ENCODE measurements at places on chromosomes 5 and 9.

DNA sequence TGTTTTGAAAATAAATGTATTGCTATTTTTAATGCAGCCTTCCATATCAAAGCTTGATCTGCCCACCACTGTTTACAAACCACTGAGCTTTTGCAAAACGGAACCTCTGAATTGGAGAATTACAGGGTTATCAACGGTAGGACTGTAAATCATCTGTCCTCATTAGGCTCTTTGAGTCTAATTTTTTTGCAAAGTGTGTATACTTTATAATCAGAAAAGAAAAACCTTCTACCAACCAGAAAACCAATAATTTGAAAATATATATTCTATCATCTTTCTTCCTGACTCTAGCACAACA, 6.8 kb upstream of the SLC2A8 start:
- DNase-seq = no peak

DNA sequence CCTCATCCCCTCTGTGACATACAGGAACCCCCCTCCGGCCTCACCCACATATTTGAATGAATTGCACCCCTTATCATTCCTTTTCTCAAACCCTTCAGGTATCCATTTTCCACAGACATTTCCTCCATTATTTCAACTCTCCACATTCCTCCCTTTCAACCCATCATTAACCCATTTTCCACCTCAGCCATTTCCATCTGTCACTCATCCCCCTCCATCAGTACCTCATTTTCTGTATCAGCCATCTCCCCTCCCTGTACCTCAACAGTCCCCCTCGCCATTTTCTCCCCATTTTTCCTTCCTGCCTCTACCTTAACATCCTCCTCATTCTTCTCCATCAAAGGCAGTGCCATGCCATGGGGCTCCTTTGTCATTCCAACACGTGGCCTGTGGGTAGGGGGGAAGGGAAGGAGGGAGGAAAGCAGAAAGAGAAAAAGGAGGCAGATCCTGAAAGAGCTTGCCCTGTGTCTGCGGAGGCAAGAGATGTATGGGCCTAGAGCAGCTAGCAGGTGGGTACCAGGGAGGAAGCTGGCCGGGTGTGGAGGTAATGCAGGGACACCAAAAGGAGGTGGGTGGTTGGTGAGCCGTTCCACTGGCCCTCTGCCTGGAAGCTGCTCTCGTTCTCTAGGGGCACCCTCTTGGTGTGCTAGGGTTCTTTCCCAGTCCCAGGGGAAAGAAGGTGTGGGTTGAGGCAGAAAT, 1.5 kb downstream of the DNAJB5 start:
- no peak for DNase-seq

DNA sequence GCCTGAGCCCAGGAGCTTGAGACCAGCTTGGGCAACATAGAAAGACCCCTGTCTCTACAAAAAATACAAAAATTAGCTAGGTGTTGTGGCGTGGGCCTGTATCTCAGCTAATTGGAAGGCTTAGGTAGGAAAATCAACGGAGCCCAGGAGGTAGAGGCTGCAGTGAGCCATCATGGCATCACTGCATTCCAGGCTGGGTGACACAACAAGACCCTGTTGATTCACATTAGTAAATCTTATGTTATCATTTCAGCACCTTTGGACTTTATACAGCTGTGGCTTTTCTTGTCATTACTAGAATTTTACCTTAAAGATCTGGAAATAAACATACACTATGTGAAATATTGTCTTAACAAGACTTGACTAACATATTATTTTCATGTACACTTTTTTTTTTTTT, 185.0 kb downstream of the ZNF608 start:
- DNase-seq = no peak

- DNase-seq = no peak
Measured at GRCh38 chr5:61020415-61020814, 75.4 kb downstream of the NDUFAF2 start.

DNA sequence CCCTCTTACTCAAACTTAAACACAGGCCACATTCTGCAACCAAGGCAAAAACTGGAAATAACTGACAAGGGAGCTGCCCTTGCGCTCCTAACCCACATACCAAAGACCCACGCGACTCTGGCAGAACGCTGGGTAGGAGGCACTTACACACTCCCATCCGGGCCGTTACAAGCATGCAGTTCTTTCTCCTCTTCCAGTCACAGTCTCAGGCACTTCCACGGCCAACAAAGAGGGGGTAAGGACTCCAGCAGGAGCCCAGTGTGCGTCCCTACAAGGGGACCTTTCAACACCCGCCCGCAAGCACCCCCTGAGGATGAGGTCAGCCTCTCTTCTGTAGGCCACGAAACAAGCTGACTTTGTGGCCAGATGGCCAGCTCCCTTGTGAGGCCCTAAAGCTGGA, 57.4 kb downstream of the SERINC5 start:
- no peak for DNase-seq
